MCF 10A (cell line): ENCODE measurements at places on chromosomes 16 and 17. TPM values are rescaled to one million over a fixed set of nuclear protein-coding genes. Genes with fewer than 3 reads are reported as not detected.

PRCD gene
- not detected in 2 replicates for total RNA-seq

IRX5 gene
- total RNA-seq, result 6.1 and 7.8 TPM in 2 replicates

CASKIN2 gene
- 19.2 and 19.8 TPM in 2 replicates for total RNA-seq

PDE6G gene
- total RNA-seq, result not detected in 2 replicates

HOXB1 gene
- not detected in 2 replicates for total RNA-seq

CCDC57 gene
- 86.8 and 87.3 TPM in 2 replicates for total RNA-seq

HAP1 gene
- 0.37 and 0.49 TPM in 2 replicates for total RNA-seq

CCL3 gene
- total RNA-seq, result not detected in 2 replicates

CX3CL1 gene
- total RNA-seq, result not detected in 2 replicates

SLC16A6 gene
- 1.4 and 1.6 TPM in 2 replicates for total RNA-seq

KRTAP4-4 gene
- total RNA-seq, result not detected in 2 replicates

CDH1 gene
- 37.6 and 37.7 TPM in 2 replicates for total RNA-seq

DNA sequence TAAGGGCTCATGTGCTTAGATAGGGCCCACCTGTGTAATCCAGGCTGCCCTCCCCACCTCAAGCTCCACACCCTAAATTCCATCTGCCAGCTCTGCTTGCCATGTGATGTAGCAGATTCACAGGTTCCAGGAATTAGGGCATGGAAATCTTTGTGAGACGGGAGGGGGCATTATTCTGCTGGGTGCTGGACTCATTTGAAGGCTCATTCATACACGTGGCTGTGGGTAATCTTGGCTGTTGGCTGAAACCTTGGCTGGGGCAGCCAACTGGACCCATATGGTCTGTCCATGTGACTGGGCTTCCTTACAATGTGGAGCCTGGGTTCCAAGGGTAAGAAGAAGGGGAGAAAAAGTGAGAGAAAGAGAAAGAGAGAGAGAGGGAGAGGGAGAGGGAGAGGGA, 115.1 kb downstream of the CYLD start:
- no peak for DNase-seq
- no peaks in the 10 kb centered on the region for H3K36me3 ChIP-seq
- no peak overlapping the region for H3K4me3 ChIP-seq
- H3K27me3 ChIP-seq, result no peaks in the 10 kb centered on the region
- H3K4me1 ChIP-seq, result peaks cover 6% of the 10 kb centered on the region

DNA sequence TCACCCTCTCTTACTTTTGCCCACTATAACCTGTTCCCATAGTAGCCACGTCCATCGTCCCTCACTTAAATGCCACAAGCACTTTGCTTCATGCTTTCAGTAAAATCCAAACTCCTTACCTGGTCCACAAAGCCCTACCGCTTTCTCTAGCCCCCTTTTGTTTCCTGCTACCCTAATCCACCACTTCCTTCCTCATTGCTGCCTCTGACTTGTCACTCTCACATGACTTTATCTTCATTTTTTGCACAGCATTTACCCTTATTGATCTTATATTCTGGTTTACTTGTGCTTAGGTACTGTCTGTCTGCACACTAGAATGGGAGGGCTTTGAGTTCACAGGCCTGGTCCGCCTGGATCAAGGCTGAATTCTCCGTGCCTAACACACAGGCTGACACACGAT, 340.0 kb downstream of the XYLT1 start:
- no peak for DNase-seq
- H3K36me3 ChIP-seq, result peaks cover 10% of the 10 kb centered on the region
- H3K4me1 ChIP-seq, result no peaks in the 10 kb centered on the region
- H3K27me3 ChIP-seq, result no peaks in the 10 kb centered on the region
- H3K4me3 ChIP-seq, result no peak overlapping the region

DNA sequence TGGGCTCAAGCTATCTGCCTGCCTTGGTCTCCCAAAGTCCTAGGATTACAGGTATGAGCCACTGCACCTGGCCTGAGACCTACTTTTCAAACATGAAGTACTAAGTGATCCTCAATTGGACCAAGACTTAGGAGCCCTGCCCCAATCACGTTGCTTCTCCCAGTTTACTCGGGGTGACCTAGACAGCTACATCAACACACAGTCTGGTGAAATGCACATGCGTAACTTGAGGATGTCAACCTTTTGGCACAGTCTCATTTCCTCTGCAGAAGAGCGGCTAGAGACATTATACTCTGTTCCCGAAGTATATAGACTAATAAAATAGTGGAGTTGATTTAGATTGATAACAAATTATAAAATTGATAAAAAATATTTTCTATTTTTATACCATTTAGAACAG, 17.1 kb downstream of the FTO start:
- no peaks in the 10 kb centered on the region for H3K36me3 ChIP-seq
- no peak overlapping the region for H3K27ac ChIP-seq
- H3K4me3 ChIP-seq, result no peak overlapping the region
- DNase-seq, result no peak
- no peaks in the 10 kb centered on the region for H3K27me3 ChIP-seq

DNA sequence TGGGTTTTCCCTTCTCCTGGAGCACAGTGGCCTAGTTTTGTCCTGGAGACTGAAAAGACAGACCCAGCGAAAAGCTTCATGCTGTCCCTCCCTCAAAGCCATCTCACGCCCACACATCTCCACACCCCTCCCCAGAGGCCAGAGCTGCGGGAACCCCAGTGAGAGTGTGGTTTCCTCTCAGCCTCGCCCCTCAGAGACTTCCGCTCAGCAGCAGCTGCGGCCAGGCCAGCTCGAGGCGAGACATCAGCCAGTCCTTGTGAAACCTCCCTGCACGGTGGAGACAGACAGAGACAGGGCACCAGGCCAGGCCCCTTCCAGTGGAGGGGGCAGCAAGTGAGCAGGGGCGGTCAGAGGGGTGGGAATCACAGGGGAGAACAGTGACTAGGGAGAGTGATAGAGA, 77.0 kb upstream of the TNRC6C start:
- H3K36me3 ChIP-seq, result peaks cover 6% of the 10 kb centered on the region
- no peak overlapping the region for H3K4me3 ChIP-seq
- DNase-seq, result peak; percentile 83
- no peaks in the 10 kb centered on the region for H3K27me3 ChIP-seq
- no peak overlapping the region for H3K27ac ChIP-seq
- peaks cover 26% of the 10 kb centered on the region for H3K4me1 ChIP-seq

GRCh38 chr17:66892246-66892645, 57.3 kb downstream of the CACNG5 start:
- no peak overlapping the region for H3K27ac ChIP-seq
- peaks cover 20% of the 10 kb centered on the region for H3K27me3 ChIP-seq
- no peak for DNase-seq
- no peak overlapping the region for H3K4me3 ChIP-seq
- H3K36me3 ChIP-seq, result no peaks in the 10 kb centered on the region
- H3K4me1 ChIP-seq, result no peaks in the 10 kb centered on the region

DNA sequence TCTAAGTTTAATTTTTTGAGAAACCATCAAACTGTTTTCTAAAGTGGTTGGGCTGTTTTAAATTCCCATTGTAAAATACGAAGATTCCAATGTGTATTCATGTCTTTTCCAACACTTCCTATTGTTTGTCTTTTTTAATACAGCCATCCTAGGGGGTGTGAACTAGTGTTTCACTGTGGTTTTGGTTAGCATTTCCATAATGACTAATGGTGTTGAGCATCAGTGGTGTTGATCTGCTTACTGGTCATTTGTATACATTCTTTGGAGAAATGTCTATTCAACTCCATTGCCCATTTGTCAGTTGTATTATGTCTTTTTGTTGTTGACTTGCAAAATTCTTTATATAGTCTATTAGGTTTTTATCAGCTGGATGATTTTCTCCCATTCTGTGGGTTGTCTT, 239.2 kb upstream of the AXIN2 start:
- H3K4me3 ChIP-seq, result no peak overlapping the region
- no peaks in the 10 kb centered on the region for H3K36me3 ChIP-seq
- no peak overlapping the region for H3K27ac ChIP-seq

DNA sequence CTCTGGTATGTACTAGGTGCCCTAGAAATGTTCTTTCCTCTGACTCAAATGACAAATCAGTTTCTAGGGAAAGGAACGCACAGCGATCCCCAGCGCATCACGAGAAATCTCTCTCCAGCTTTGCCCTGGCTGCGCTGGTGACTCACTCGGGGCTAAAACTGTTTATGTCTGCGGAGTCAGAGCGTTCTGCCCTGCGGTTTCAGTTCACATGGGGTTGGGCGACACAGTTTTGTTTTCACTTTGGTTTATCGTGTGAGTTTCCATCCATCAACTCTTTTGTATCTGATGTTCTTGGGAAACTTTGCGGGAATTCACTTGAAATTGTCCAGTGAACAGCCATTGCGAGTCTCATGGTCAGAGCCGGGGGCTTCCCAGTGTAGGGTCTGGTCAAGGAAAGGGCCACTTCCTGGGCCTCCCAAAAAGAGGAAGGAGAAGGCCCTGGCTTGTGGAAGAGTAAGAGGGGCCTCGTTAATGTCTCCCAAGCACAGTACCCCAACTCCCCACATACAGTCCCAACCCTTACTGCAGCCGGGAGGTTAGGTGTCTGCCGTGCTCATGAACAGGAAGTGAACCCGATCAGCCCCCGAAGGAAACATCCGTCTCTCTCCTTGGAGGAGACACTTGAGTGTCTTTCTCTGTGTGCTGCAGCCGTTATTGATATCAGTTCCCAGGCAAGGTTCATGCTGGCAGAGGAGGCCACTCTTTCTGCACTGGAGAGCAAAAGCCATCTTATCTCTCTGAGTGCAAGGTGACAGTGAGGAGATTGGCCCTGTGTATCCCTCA, 643.2 kb downstream of the WWOX start:
- H3K4me3 ChIP-seq, result no peak overlapping the region
- H3K36me3 ChIP-seq, result no peaks in the 10 kb centered on the region
- H3K27ac ChIP-seq, result no peak overlapping the region

GRCh38 chr17:44069974-44070454, 521 bp upstream of the G6PC3 start:
- H3K36me3 ChIP-seq, result peaks cover 22% of the 10 kb centered on the region
- no peaks in the 10 kb centered on the region for H3K27me3 ChIP-seq
- peak overlapping the region; percentile 92 for H3K4me3 ChIP-seq
- peak overlapping the region; percentile 97 for H3K27ac ChIP-seq
- peak; percentile 31 for DNase-seq
- H3K4me1 ChIP-seq, result peaks cover 26% of the 10 kb centered on the region

GRCh38 chr17:17200311-17200710, 5.8 kb downstream of the PLD6 start:
- H3K27ac ChIP-seq, result no peak overlapping the region
- H3K4me1 ChIP-seq, result peaks cover 19% of the 10 kb centered on the region
- H3K36me3 ChIP-seq, result peaks cover 37% of the 10 kb centered on the region
- DNase-seq, result no peak

DNA sequence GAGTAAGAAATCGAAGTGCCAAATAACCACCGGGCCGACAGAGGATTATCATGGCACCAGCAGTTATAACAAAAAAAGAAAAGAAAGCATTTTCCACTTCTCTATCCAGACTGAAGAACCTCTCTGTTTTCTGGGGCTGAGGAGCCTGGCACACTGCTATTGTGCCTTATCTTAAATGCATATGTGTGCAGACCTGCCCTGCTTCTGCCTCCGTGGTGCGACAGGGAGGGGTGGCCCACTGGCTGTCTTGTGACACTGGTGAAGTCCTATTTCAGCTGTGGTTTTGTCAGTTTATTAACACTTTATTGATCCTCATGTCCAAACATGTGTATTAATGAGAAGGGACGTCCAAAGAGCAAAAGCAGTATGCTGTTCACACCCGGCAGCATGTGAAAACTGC, 55.4 kb downstream of the CDK5R1 start:
- no peaks in the 10 kb centered on the region for H3K4me1 ChIP-seq
- no peaks in the 10 kb centered on the region for H3K27me3 ChIP-seq
- no peak for DNase-seq

DNA sequence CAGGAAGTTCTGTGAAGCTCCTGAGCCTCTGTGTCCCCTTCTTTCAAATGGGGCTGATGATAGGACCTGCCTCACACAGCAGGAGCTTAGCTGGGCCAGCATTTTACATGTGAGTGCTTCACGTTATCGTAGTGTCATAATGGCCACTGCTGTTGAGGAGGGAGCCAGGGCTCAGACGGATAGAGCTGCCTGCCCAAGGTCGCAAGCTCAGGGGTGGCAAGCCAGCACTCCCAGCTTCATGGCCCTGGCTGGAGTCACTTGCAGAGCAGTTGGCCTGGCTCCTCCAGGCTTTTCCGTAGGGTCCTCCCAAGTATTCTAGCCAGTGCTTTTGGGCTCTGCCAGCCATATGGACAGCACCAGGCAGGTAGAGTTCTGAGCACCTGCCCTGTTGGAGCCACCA, 115.1 kb downstream of the SOCS1 start:
- H3K27ac ChIP-seq, result peak overlapping the region; percentile 71
- H3K36me3 ChIP-seq, result peaks cover 13% of the 10 kb centered on the region
- peaks cover 41% of the 10 kb centered on the region for H3K4me1 ChIP-seq
- no peak for DNase-seq
- H3K4me3 ChIP-seq, result no peak overlapping the region
- no peaks in the 10 kb centered on the region for H3K27me3 ChIP-seq

DNA sequence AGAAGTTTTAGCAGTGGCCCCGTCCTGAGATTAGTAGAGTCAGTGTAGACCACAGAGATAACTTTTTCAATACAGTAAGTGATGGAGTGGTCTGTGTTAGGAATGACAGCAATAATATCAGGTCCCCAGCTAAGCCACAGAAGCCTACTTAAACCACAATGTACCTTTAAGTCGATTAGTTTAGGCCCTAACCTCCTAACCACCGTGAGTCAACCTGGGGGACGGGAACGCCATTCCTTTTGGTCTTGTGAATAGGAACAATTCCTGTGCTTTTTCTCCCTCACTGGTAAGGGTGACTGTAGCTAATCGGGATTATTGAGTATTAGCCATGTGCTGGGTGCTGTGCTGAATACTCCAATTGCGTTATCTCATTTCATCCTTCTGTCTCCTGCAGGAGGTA, 14.0 kb downstream of the YPEL2 start:
- H3K36me3 ChIP-seq, result peaks cover 5% of the 10 kb centered on the region
- no peaks in the 10 kb centered on the region for H3K27me3 ChIP-seq
- no peak for DNase-seq
- no peaks in the 10 kb centered on the region for H3K4me1 ChIP-seq
- no peak overlapping the region for H3K27ac ChIP-seq
- no peak overlapping the region for H3K4me3 ChIP-seq

DNA sequence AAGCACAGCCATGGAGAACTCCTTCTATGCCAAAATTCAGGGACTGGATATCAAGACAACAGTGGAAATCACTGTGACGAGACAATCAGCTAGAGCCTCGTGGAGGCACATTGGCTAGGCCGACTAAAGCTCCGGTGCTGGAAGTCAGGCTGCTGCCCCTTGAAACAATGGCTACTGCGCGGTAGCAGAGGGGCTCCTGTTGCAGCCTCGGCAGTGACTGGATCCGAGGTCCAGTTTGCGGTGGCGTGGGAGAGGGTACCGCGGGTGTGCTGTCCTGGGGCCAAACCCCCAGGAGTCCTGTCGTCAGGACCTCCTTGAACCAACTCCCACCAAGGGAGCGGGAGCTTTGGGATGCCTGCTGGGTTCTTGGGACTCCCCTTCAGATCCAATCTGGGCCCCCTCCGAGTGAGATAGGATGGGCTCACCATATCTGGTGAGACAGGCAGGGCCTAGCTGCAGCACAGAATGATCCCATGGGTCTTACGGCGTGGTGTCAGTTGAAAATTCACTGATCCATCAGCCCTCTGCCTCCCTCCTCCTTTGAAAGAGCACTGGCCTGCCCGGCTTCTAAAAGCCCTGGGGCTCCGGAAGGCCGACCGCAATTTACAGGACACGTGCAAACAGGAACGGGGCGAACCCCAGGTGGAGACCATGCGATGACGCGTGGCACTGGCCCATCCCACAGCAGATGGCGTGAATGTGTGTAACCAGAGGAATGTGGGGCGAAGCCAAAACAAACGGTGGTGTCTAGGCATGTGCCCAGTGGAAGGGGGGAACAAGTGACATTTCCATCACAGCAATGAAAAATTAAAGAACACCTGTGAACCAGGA, 15.8 kb upstream of the KCNJ18 start:
- DNase-seq, result no peak
- H3K4me1 ChIP-seq, result no peaks in the 10 kb centered on the region
- no peak overlapping the region for H3K4me3 ChIP-seq
- no peaks in the 10 kb centered on the region for H3K27me3 ChIP-seq
- H3K27ac ChIP-seq, result no peak overlapping the region
